ENCODE measurements at places on chromosomes 7 and 10.

- DNase-seq = no peak
These were observed 40.5 kb upstream of the PRKAR1B start for GRCh38 chr7:767580-767940.

GRCh38 chr10:72736176-72736827 is 44.4 kb downstream of the MCU start:
- DNase-seq = no peak

- DNase-seq = no peak
These were observed 257.2 kb downstream of the KIAA1217 start for GRCh38 chr10:24465891-24466818.

DNA sequence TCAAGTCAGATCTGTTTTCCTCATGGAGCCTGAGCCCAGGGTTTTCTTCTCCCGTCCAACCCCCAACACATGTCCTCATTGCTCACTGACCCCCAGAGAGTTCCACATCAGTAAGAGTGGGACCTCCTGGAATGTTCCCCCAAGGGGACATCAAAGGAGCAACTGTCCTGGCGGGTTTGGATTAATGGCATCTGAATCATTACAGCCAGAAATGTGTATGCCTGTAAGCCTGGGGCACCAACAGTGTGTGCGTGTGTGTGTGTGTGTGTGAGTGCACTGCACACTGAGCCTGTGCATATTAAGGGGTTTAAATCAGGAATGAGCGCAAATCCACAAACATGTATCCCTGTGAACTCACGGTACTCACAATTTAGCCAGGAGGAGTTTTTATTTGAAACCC is 222.3 kb downstream of the PLXNA4 start:
- no peak for DNase-seq

DNA sequence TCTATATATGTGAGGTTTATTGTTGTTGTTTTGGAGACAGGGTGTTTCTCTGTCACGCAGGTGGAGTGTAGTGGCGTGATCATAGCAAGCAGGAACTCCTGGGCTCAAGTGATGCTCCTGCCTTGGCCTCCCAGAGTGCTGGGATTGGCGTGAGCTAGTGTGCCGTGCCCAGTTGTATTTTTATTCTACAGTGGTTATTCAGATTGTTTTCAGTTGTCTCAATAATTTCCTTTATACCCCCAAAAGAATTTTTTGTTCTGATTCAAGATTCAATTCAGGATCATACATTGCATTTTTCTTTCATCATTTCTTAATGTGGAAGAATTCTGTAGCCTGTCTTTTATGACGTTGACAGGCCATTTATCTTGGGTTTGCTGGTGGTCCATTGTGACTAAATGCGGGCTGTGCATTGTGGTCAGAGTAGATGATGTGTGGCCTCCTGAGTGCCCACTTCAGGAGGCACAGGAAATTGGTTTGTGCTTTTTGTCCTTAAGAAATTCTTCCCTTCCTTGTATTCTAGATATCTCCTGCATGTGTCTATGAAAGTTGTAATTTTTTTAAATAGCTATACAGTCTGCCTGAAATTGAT is 22.9 kb downstream of the RBM33 start:
- DNase-seq = no peak

GRCh38 chr7:148906707-148907498 is 22.8 kb upstream of the EZH2 start:
- DNase-seq = no peak

DNA sequence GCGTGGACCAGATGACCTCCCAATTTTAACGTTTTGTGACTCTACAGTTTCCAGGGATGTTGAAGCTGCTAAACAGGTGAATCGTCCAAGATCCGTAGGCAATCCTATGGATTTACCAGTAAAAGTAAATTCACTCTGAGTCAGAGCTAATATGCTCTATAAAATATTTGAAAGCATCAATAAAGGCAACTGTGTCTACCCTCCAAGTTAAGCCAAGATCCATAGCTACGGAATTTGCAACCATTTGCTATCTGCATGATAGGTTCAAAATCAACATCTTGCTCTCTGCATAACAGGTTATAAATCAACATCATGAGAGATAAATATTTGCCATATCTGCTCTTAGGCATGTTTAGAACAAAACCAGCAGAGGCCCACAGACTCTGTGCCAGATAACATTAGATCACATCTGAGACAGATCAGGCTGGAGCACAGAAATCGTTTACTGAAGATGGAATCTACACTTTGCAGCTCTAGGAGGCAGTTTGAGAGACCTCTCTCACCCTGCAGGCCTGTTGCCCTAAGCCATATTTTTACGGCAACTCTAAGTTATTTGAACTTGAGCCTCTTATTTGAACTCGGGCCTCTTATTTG is 80.7 kb upstream of the PDCD4 start:
- DNase-seq = no peak

DNA sequence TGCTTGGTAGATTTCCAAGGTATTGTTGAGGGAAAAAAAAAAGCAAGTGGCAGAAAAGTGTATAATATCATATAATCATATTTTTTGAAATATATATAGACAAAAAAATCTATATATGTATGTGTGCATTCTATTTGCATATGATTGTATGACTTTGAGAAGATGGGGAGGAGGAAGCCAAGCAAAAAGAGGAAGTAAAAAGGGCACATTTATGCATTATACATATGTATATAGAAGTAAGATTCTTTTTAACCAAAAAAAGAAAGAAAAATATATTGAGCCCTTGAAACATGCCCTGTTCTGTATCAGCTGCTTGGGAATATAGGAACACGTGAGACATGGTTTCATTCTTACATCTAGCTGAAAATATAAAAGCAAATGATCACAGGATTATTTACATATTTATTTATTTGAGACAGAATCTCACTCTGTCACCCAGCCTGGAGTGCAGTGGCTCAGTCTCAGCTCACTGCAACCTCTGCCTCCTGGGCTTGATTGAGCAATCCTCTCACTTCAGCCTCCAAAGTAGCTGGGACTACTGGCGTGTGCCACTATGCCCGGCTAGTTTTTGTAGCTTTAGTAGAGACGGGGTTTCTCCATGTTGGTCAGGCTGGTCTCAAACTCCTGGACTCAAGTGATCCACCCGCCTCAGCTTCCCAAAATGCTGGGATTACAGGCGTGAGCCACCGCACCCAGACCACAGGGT is 18.0 kb upstream of the SLF2 start:
- DNase-seq = no peak

GRCh38 chr7:150621376-150621775 is 10.8 kb downstream of the GIMAP6 start:
- no peak for DNase-seq

GRCh38 chr10:16521311-16522016 is at the start of gene C1QL3:
C1QL3 (minus strand) TSS chr10:16521879; CDS start chr10:16521065, 814 bp downstream.
- DNase-seq = no peak

DNA sequence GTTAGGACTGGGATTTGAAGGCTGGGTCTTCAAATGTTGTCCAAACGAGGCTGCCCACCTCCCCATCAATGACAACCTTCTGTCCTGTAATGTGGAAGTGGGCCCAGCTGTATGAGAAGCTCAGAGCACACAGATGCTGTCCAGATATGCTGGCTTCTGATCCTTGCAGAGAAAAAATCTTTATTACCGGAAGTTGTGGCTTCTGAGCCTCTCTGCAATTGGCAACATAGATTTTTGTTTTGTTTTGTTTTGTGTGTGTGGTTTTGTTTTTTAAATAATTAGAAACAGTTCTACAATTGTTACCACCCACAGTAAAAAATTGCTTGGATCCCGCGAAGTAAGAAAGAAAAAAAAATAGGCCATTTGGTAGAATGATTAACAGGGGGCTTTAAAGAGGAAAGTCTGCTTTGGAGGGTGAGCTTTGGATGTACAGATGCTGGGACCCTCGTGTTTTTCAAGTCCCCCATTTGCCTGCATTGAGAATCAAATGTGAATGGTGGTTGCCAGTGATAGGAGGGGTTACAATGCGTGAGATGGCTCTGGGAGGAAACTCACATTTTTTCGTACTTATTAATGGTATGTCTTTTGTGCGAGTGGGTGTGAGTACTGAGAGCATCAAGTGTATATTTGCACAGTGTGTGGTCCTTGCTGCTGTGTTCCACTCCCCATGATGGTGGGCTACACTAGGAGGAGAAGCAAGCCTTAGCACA is 153.2 kb downstream of the TCF7L2 start:
- no peak for DNase-seq

DNA sequence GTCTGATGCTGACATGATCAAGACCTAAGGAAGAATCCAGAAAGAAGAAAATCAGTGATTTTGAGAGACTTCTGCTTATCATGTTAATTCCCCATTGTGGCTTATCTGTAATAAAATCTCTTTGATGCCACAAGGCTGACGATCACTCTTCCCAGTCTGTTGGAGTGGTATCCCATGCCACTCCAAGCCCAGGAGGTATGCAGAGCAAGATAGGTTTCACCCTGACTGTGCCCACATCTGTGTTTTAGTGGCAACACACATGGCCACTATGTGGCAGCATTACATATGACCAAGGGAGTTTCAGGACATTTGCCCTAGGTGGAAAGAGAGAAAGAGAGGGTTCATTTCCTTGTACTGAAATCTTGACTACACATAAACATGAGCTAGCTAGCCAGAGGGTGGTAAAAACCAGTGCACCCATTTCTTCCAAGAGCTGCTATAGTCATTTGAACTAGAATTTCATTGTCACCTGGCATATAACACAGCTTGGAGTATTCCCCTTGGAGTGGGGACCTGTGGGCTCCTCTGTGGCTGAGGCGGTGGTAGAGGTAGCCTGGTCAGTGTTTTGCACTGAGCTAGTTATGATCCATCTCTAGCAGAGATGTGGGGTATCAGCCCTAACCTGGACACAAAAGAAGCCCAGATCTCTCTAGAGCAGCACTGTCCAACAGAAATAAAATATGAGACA is 20.8 kb downstream of the LAMB4 start:
- DNase-seq = no peak

- DNase-seq = no peak
These were observed 573.6 kb downstream of the DNAJB6 start for GRCh38 chr7:157910446-157910845.
